ENCODE measurements at places on chromosomes 4 and X. TPM values are rescaled to one million over a fixed set of nuclear protein-coding genes. Genes with fewer than 3 reads are reported as not detected.

The MID2 gene
- 29.3 TPM for total RNA-seq

The PLXNA3 gene
- total RNA-seq: 13.0 TPM

The USP17L24 gene
- not detected for total RNA-seq

The VCX3B gene
- not detected for total RNA-seq

The HSD17B13 gene
- total RNA-seq: 0.05 TPM

The SLIT2 gene
- 3.5 TPM for total RNA-seq

The PDGFRA gene
- 0.35 TPM for total RNA-seq

DNA sequence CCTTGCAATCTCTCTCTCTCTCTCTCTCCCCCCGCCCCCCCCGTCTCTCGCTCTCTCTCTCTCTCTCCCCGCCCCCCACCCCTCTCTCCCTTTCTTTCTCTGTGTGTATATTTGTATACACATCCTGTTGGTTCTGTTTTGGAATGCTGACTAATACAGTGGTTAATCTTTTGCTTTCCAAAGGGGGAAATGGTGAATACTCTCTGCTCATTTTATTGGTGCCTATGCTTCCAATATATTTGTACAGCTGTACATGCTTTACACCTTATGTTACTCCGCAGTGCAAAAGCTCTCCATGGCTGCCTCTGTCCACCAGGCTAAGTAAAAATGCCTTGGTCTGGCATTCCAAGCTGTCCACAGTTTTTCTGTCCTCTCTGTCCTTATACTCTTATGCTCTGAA, 158.8 kb downstream of the RBMX2 start:
- DNase-seq: peak; percentile 48

- no peak for DNase-seq
Measured at GRCh38 chr4:165048170-165048569, 5.5 kb upstream of the TRIM75 start.

DNA sequence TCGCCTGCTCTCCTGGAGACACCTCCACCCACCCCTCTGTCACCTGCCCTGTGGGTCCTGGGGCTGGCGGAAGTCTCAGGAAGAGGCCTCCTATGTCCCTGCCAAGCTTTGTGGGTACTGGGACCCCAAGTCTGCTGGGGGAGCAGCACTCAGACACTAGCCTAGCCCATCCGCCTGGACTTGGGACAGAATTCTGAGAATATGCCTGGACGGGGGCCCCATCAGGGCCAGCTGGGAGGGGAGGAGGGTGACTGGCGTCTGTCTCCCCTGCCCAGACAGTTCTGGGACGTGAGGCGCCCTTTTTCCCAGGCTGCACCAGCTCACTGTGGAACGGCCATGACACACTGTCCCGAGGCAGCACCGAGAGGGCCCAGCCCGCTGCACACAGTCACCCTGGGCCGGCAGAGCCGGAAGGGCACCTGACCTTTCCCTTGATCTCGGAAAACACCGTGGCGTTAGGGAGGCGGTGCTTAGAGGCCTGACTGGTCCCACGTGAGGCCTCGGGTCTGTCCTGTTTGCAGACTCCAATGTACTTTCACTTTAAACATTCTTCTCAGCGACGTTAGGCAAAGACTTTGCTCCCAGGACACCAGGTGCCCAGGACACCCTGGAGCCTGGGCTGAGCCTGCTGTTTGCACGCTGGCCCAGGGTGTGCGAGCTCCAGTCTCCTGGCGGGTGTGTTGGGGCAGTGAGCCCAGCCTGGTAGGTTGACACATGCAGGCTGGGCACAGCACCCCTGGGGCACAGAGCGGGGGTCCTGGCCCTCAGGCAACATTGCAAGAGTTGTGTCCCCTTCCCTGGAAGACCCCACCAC, 700 bp downstream of the SLC26A1 start:
- DNase-seq: peak; percentile 90

- DNase-seq: peak; percentile 13
Measured at GRCh38 chrX:47093248-47093647, 15.0 kb downstream of the RGN start.

GRCh38 chr4:102163404-102164140, 181.7 kb downstream of the SLC39A8 start:
- peak; percentile 58 for DNase-seq

- peak; percentile 43 for DNase-seq
Measured at GRCh38 chr4:11488657-11489452, 60.2 kb upstream of the HS3ST1 start.

DNA sequence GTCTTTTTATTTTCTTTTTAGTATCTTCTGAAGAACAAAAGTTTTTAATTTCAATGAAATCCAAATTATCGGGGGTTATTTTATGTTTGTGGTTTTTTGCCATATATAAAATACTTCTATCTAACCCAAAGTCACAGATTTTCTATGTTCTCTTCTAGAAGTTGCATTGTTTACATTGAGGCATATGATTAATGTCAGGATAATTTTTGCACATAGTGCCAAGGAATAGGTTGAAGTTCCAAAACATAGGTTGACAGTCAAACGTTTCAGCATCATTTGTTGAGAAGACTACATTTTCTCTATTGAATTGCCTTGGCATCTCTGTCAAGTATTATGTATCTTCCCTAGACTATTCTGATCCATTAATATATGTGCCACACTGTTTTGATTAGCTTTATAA, 64.5 kb downstream of the ANKRD17 start:
- DNase-seq: no peak

DNA sequence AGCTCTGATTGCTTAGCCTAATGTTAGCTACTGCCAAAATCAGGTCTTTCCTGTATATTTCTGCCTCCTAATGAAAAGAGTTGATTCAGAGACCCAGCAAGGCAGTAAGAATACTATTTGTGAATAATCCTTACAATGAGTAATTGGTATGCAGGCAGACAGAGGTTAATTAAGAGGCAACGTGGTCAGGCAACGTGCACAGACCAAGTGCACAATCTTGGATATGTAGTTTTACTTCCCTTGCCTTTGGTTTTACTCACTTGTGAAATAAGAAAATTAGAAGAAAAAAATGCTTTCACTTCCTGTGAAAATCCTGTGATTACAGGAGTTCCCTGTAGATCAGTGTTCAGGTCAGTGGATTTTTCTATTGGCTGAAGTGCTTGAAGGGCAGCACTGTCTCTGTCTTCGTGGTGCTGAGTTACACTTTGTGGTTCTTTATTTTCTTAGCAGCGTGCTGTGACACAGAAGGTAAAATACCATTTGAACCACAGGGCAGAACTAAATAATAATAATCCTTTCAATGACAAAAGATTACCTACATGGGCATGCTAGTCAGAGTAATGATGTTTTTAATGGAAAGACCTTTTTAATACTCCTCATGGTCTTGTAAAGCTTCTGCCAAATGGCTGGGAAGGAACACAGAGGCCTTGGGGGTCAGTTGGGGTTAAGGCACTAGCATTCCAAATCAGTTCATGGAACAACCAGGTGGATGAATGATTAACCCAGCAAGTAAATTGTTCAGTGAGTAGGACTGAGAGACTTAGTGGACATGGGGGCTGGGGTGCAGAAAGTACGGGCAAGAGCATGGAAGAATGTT, 430.9 kb downstream of the MAPK10 start:
- DNase-seq: peak; percentile 100

GRCh38 chr4:173167758-173168395, 734 bp upstream of the GALNT7 start:
- DNase-seq: peak; percentile 75

DNA sequence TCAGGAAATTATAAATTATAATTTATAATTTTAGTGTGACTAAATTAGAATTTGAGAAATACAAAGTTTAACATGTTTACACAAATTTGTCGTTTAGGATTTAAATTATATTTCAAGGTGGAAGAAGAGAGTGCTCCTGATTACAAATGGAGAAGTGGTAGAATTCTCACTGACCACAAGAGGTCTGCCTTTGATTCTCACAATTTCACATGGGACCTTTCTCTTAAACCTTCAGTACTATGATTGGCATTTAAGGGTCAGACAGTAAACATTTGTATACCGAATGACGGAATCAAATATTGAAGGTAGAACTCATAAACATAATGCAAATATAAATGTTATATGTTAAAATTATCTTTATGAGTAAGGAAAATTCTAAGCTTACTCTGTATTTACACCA, 171.7 kb downstream of the SLIT2 start:
- no peak for DNase-seq

- no peak for DNase-seq
Measured at GRCh38 chr4:41364876-41365275, 108.1 kb downstream of the UCHL1 start.

DNA sequence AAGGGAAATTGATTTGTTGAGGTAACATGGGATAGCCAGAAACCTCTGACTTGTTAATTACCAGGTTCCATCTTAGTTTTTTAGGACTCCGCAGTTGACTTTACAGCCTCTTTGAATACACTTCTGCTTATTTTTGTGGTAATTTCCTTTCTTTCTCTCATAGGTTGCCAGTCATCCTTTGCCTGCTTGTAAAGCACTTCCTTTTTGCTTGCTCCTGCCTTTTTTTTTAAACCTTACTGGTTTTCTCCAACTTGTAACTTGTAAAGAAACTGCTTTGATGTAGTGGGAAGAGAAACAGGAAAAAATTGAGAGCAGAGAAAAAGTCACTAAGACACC, 2.6 kb downstream of the PGK1 start:
- DNase-seq: no peak

DNA sequence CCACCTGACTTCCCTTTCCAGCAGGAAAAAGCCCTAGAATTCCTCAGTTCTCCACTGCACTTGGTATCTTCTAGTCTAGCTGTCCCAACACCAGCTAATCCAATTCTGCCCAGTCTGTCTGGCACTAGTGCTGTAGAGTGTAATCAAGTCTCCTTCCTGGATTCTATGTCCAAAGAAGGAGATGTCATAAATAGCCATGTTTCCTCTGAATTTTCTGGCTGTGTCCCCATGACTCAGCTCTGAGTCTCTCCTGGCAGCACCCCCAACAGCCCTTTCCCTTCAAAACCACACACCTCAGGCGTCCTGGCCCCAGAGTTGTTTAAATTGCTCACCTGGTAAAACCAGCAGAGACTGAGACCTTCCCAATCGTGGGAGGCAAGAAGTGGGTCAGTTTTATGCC, 197.2 kb downstream of the GRXCR1 start:
- peak; percentile 44 for DNase-seq

- DNase-seq: no peak
Measured at GRCh38 chrX:42107495-42108488, 184.4 kb upstream of the CASK start.

GRCh38 chrX:123988423-123989111, 27.1 kb downstream of the STAG2 start:
- DNase-seq: no peak

DNA sequence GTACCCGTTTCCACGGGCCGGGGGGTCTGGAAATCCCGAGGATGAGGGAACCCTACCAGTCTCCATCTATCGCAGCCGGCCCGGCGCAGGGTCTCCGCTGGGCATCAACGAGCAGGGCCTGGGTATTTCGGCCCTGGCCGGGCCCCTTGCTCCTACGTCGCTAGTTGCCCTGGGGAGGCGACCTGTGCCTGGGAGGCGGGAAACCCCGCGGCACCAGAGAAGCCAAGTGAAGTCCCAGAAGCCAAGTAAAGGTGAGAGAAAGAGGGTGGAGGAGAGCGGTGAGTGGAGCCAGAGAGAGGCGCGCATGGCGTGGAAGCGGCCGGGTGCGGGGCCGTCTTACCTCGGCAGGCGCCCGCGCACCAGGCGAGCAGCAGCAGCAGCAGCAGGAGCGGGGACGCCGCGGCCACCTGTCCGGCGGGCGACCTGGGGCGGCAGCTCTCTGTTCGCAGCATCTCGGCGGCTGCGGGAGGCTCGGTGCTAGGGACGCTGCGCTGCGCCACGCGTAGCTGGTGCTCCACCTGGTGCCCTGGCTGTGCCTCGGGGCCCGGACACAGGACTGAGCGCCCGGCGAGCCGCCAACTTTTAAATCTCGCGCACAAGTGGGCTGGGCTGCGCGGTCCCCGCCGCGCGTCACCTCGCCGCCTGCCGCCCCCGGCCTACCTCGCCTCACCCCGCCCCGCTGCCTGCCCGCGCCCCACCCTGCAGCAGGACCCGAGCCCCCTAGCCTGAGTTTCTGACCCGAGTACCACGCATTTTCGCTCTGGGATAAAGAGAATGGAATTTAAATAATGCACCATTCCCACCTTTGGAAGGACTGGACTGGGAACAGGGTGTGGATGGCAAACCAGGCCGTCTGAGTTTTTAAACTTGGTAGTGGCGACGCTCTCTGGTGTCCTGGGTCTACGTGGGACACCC, at the start of gene NMU:
TSS of gene NMU (minus strand) at position 558 of the 915 bp plus-strand sequence. CDS start at position 452, 106 bp downstream.
- DNase-seq: no peak

- DNase-seq: no peak
Measured at GRCh38 chrX:150058728-150059127, 120.4 kb upstream of the EOLA2 start.

GRCh38 chr4:153154007-153154975, 50.0 kb upstream of the TRIM2 start:
- DNase-seq: peak; percentile 51

DNA sequence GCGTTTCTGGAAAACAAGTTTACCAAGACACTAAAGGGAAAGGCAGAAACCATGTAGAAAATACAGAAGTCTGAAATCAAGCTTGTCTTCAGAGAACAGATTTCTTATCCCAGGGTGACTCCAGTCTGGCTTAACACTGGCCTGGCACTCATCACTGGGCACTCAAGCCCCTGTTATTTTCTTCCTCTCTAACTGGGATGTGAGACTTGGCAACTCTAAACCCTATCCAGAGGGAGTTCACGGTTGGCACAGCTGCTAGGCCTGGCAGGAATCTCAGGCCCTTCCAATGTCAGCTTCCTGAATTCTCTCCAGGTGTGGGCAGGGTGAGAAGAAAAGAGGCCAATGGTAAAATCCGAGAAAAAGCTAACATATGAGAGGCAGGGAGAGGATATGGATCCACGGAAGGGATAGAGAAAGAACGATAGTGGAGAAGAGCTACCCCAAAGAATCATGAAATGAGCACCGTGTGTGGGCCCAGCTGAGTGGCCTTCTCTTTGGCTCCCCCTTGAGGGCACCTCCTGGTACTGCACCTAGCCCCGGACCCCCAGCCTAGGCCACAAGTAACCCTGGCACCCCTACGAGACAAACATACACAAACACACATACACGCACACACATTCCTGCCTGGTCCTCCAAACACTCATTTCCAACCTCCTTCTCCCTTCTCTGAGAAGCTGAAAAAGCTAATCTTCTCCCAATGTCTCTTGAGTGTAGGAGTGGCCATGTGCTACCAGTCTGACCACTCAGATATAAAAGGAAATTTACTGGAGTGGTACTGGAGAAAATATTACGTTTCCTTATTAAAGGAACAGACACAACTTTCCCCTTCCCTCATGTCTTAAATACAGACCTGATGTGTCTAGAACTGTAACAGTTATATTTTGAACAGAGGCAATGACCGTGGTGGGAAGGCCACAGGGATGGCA, 16.6 kb upstream of the PTCHD1 start:
- no peak for DNase-seq

All from renal cortical epithelial cell (primary cell).